ENCODE measurements at places on chromosomes 3 and 15.

DNA sequence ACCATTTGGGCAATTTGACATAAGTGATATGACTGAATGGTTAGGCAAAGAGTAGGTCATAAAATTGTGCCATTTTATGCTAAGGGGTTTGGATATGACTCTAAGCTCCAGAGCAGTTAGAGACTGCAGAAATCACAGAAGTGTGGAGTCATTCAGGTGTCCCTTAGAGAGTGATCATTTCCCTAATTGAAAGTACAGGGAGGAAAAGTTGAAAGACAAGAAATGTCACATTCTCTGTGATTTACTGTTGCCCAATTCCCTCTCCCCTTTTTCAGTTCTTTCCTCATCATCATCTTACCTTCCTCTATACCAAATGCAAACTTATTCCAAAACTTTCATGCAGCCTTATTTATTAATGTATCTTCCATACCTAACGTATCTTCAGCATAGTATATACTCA is 2.7 kb upstream of the GOLGB1 start:
- no peak for DNase-seq

DNA sequence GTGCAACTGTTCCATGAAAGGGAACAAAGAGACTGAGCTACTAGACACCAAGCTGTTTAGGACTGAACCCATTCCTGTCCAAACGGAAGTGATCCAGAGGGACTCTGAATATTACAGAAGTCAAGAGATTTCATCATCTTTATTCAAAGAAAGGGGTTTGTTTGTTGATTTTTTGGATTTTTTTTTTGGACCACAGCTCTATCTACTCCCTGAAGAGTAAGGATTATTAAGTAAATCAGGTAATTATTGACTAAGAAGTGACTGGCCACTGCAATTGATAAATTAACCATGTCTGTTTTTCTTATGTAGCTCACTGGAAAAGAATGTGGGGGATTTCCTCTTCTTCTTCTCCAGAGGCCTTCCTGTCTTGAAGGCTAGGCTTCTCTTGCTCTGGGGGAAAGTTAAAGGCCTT is 146.6 kb upstream of the TPM1 start:
- DNase-seq, result no peak

- no peak for DNase-seq
Observed at GRCh38 chr15:47405365-47406162, 311.7 kb upstream of the SEMA6D start.

DNA sequence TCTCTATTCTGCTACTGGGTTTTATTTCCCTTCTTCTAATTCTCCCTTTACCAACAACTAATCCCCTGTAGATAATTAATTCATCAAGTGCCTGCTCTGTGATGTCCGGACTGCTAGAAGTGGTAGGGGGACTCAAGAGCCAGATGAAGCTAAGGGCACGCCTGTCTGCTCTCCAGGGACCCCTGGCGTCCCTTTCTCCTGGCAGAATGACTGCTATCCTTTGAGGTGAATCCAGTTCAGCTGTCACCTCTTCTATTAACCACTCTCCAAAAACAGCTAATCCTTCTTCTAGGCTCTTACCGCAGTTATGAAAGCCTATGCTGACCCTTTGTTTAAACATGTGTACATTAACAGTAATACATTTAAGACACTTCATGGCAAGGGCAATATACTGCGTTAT is 1.4 kb upstream of the CHRNA7 start:
- no peak for DNase-seq

DNA sequence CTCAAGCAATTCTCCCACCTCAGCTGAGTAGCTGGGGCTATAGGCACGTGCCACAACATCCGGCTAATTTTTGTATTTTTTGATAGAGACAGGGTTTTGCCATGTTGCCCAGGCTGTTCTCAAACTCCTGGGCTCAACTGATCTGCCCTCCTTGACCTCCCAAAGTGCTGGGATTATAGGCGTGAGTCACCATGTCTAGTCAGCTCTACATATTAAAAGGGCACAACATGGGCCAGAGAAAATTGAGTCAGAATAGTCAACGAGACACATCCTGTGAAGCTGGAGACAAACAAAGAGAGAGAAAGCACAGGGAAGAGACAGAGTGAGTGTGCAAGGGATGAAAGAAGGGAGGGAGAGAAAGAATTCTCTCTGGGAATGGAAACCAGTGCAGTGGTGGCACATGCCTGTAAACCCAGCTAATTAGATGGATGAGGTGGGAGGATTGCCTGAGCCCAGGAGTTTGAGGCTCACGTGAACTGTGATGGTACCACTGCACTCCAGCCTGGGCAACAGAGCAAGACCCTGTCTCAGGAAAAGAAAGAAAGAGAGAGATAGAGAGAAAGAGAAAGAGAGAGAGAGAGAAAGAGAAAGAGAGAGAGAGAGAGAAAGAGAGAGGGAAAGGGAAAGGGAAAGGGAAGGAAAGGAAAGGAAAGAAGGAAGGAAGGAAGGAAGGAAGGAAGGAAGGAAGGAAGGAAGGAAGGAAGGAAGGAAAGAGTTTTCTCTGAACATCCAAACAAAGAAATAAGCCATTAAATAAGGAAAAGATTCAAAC is 107.2 kb upstream of the SLC25A36 start:
- DNase-seq, result no peak

DNA sequence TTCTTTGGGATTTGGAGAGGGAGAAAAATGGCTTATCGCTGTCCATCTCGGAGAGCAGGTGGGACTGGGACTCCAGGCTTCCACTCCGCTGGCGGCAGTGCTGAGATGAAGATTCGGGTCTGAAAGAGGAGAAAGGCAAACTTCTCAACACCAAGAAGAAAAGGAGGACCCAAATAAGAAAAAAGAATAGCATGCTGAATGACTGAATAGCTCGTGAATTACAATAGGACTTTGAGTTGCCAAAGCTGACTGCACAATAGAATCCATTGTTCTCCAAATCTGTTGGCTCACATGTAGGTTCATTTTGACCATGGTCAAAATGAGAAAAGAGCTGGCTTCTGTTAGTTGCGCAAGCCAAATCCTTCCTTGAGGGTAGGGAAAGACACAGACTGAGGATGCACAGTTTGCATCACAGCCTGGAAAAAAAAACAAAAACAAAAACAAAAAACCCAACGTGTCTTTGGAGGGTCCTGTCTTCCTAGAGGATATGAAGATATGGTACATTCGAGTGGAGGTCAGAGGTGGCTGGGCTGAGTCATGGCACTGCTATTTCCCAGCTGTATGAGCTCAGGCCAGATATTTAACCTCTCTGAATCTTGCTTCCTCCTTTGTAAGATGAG is 59.3 kb upstream of the LMOD3 start:
- DNase-seq, result no peak

GRCh38 chr3:170092907-170093306 is 55.1 kb downstream of the GPR160 start:
- no peak for DNase-seq

- DNase-seq, result no peak
Observed at GRCh38 chr3:35723480-35724097, 84.3 kb downstream of the ARPP21 start.

- no peak for DNase-seq
Observed at GRCh38 chr3:108251265-108251664, 29.0 kb upstream of the IFT57 start.

GRCh38 chr3:144968750-144969350 is 997.2 kb downstream of the DIPK2A start:
- DNase-seq, result no peak

- no peak for DNase-seq
Observed at GRCh38 chr3:62546266-62546665, 172.9 kb upstream of the FEZF2 start.

GRCh38 chr3:112399064-112399463 is 66.1 kb downstream of the CD200 start:
- DNase-seq, result no peak

- DNase-seq, result no peak
Observed at GRCh38 chr15:29913528-29914135, 91.4 kb upstream of the TJP1 start.

DNA sequence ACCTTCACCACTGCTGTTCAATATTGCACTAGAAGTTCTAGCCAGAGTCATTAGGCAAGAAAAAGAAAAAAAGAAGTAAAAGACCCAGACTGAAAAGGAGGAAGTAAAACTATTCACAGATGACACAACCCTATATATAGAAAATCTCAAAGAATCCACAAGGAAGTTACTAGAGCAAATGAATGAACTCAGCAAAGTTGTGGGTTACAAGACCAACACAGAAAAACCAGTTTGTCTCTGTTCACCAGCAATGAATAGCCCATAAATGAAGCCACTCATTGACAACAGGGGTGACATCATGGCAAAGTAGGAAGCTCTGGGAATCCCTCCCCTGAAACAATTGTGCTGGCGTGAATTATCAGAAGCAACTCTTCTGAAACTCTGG is 4.6 kb downstream of the CFAP100 start:
- DNase-seq, result no peak
